Fibroblast of skin of back (primary cell): ENCODE measurements at places on chromosomes 11 and 22.

DNA sequence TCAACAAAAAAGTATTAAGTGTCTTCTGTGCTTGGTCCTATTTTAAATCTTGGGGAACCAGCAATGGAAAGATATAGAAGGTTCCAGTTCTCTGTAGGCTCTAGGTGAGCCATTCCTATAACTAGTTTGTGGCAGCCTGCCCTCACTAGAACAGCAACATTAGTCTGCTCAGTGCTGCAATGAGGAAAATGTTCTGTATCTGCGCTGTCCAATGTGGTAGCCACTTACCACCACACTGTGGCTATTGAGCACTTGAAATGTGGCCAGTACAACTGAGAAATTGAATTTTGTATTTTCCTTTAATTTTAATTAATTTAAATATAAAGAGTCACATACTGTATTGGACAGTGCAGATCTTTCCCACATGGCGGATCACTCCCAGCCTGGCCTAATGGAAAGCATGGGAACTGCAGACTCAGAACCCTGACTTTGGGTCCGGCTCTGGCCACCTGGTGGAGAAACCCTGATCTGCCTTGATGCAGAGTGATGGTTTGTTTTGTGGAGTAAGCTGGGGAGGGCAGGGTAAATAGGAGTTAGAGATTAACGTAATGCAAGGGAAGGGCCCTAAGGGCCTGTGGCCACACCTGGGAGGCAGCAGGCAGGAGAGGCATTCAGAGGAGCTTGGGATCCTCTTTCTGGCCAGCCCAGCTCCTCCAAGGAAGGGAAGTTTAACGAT is 101.0 kb downstream of the ME3 start:
- no peak for DNase-seq

- DNase-seq, result peak; percentile 98
These were observed at the start of gene LGALS1 for GRCh38 chr22:37674951-37675929. Gene LGALS1 (plus strand): TSS chr22:37675636. CDS start chr22:37675703, 67 bp downstream.

- peak; percentile 89 for DNase-seq
These were observed 123.5 kb upstream of the APOA1 start for GRCh38 chr11:116960930-116961329.

- peak; percentile 40 for DNase-seq
These were observed 43.3 kb downstream of the MYEOV start for GRCh38 chr11:69337211-69337721.

GRCh38 chr22:36934418-36935312 is 21.2 kb downstream of the CSF2RB start:
- no peak for DNase-seq

GRCh38 chr11:71499125-71499524 is 27.9 kb upstream of the KRTAP5-7 start:
- DNase-seq, result no peak

DNA sequence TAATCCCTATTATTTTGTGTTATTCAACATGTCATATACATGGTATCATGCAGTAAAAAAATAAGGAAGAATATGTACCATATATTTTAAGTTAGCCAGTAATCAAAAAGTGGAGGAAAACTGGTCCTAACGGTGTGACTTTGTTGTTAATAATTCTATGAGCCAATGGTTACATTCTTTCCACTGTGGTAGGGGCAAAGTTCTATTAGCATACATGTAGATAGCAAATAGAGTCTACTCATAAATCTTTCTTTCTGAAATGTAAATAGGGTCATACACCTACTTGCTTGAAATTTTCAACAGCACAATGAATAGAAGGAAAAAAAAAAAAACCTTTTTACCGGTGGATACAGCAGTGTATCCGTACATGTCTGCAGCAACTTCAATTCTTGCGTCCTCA is 364.8 kb downstream of the RAB38 start:
- DNase-seq, result no peak

DNA sequence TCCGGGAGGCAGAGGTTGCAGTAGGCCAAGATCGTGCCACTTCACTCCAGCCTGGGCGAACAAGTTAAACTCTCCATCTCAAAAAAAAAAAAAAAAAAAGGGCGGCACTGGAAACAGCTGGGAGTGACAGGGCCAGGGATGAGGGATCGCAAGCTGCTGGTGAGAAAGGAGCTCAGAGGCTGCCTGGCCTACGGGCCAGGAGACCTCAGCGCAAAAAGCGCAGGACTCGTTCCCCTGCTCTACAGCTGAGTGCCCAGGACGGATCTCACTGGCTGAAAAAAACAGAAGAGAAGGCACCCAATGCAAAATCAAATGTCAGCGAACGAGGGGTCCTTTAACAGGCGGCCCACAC is 650 bp upstream of the NUP50 start:
- DNase-seq, result peak; percentile 45
